ENCODE measurements at places on chromosomes 6 and 20.

- peak; percentile 90 for DNase-seq
These were observed 66.0 kb downstream of the BLOC1S5 start for GRCh38 chr6:7998103-7998725.

DNA sequence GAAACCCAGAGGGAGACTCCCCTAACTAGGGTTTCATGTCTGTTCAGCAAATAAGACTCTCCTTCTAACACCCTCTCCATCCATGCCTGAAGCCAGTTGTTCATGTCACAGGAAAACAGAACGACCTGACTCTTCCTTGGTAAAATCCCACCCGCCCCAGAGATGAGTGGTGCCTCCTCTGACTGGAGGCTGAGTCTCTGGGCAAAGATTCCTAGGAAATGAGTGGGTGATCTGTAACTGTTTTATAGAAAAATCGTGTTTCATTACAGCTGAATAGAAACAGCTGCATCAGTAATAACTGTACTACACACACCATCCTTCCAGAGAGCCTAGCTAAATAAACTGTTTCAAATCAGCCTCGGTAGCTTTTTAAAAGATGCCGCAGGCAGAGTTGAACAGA is 37.4 kb upstream of the MRPS10 start:
- no peak for DNase-seq

DNA sequence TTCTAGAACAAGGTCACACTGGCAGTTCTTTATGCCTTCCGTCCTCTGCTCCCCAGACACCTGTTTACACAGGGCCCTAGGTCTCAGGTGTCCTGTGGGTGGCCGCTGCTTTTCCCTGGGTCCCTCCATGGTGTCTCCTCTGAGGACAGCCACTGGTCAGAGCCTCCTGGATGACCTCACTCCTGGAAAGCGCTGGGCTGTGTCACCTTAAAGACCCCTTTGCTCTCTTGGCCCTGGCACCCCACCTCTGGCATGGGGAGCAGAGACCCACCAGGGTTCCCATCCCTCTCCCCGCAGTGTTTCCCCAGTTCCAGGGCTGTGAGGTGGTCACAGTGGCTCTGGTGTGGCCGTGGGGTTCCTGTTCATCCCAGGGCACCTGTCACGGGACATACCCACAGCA is 33.9 kb downstream of the NTSR1 start:
- DNase-seq = no peak

DNA sequence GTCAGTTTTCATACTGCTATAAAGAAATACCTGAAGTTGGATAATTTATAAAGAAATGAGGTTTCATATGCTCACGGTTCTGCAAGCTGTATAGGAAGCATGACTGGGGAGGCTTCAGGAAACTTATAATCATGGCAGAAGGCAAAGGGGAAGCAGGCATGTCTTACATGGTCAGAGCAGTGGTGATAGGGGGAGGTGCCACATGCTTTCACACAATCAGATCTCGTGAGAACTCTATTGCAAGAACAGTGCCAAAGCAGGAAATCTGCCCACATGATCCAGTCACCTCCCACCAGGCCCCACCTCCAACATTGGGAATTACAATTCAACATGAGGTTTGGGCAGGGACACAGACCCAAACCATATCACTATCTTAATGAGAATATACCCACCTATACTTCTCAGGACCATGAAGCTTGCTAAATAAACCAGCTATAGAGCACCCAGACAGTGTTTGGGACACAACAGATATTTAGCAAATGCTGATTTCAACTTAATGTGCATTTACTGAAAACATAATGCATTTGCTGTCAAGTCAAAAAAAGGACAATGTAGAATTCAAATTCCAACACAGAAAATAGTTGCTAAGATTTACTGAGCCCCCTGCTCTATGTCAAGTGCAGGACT is 63.8 kb downstream of the TNFRSF21 start:
- no peak for DNase-seq

DNA sequence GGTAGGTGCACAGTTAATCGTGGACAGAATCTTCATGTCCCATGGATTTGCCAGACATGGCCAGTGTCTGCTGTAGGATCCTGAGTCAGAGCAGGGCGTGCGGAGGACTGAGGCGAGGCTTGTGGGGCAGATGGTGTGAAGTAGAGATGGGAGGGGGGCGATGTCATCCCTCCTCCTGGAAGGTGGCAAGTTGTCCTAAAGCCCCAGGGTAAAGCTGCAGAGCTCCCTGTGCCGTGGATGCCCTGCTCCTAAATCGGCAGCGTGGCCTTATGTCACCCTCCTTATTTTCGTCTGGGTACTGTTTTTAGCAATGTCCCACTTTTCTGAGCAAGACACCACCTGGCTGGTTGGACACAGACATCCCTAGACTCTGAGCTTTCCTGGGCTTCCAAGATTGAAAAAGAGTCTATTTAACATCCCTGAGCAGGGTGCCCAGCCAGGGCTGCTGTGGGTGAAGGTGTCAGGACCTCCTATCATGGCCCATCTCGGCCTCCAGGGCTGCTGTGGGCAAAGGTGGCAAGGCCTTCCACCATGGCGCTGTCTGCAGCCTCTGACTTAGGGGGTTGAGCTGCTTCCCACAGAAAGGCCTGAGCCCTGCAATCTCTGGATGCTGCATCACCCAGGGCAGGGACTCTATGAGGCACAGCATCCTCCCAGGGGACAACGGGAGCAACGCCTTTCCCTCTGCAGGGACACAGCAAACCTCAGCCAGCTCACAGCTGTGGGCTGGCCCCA is 145.4 kb downstream of the TTLL2 start:
- no peak for DNase-seq

GRCh38 chr6:90471263-90471662 is 115.6 kb downstream of the MAP3K7 start:
- DNase-seq = no peak

DNA sequence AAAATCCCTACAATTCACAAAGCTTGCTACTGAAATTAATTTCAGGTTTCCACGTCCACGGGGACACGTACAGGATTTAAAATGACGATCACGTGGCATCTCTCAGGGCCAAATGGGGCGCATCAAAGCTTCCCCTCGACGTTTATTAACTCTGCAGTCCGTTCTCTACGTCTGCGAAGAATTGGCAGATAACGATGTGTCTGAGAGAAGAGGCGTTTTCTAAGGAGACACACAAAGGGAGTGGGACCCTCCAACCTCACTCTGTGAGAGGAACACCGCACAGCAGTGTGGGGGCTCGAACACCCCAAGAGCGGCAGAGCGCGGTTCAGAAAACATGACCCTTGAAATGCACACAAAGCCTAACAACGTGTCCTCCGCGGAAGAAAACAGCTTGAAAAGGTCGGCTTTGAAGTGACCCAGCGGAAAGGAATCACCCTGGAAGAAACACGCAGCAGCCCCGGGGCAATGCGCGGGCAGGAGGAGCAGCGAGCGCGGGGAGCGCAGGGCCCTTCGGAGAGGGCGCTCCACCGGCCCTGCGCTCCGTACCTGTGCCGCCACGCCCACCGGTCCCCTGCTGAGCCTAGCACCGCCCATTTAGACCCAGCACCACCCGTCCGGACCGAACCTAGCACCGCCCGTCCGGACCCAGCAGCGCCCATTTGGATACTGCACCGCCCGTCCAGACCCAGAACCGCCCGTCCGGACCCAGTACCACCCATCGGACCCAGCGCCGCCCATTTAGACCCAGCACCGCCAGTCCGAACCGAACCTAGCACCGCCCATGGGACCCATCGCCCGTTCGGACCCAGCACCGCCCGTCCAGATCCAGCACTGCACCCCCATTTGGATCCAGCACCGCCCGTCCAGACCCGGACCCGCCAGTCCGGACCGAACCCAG is 1.1 kb upstream of the AFDN start:
- DNase-seq = peak; percentile 59

- no peak for DNase-seq
These were observed 36.2 kb downstream of the FYN start for GRCh38 chr6:111837007-111837406.

DNA sequence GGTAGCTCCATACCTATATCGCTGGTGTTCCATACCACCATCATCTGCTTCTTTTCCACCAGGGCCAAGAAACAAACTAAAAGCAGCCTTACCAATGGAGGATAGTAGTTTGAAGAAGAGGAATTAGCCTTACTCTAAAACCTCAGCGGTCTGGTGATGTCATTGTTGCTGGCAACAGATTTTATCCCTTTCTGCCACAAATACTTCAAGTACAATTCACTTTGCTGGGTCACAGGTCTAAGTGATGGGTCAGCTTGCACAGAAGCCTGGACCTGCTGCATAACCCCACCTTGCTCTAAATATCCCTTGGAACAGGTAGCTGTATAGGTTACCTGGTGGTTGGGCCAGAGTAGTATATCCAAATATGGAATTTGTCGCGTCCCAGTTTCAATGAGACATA is 53.2 kb upstream of the THEMIS start:
- DNase-seq = no peak

DNA sequence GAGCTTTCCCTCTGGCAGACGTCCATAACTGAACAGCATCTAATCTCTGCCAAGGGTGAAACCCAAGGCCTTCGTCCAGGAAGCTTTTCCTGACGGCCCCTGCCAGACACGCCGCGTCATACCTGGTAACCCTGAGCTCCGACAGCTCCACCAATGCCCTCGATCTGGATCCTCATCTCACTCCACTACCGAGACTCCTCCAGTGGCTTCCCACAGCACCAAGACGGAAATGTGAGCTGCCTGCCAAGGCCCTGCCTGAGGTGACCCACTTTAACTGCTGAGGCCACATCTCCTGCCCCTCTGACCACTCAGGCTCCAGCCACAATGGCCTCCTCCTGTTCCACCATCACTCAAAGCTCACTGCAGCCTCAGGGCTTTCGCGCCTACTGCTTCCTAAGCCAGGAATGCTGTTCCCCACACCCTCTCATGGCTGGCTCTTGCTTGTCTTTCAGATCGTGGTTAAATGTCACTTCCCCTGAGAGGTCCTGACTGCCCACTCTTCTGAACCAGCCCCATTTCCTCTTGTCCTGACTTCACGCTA is 143.2 kb downstream of the PREX1 start:
- no peak for DNase-seq

- no peak for DNase-seq
These were observed 32.5 kb downstream of the SPDEF start for GRCh38 chr6:34523441-34524206.

GRCh38 chr20:54199721-54200176 is 8.1 kb upstream of the PFDN4 start:
- DNase-seq = peak; percentile 78

DNA sequence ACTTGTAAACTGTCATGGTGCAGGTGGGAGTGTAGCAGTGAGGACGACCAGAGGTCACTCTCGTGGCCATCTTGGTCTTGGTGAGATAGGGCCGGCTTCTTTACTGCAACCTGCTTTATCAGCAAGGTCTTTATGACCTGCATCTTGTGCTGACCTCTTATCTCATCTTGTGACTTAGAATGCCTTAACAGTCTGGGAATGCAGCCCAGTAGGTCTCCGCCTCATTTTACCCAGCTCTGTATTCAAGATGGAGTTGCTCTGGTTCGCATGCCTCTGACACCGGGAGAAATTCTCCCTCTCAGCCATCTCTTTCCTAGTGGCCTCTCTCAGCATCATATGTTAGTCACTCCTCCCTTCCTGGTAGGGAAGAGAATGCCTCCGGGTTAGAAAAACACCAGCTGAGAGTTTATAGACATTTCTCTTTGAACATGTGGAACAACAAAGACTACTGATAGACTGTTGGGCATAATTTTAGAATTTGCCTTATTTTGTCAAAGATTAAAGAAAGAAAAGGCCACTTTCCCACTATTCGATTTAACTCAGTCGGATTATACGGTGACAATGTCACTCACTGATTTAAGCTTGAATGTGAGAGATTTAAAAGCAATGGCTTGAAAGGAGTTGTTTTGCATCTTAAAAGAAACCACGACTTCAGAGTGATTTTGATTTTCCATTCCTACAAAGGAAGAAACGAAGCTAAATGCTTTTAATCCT is 67.9 kb upstream of the SNX9 start:
- no peak for DNase-seq

DNA sequence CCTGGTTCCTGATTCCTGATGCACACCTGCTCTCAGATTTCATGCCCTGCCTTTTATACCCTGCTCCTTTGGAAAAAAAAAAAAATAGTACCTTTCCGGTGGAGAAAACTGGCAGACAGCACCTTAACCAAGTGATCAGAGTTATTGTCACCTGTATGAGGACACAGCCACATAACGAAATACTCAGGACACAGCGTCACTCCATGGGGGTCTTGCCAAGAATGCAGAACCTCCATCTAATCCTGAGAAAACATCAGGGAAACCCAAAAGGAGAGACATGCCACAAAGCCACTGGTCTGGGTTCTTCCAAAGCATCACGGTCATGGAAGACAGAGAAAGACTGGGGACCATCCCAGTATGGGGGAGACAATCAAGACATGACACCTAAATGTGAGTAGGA is 29.1 kb downstream of the BFSP1 start:
- no peak for DNase-seq

DNA sequence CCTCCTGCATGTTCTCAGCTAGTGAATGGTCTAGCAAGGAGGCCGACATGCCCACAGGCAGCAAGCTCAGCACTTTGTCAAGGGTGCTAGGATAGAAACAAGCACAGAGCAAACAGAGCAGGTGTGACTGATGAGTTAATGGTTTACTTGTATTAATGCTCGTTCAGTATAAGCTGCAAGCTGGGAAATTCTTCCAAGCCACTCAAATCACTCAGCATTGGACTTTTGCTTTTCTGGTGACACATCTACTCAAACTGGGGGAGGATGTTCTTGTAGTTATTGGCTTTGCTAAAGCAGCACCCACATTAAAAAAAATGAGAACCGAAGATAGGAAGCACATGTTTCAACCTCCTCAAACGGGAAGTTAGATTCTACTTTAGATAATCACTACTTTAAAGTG is 43.1 kb upstream of the NEDD9 start:
- DNase-seq = no peak

GRCh38 chr6:144989319-144990107 is 704.4 kb downstream of the UTRN start:
- no peak for DNase-seq
